ENCODE measurements at places on chromosomes 6 and 20.

- DNase-seq = no peak
These were observed 34.5 kb upstream of the MPC1 start for GRCh38 chr6:166417285-166417691.

DNA sequence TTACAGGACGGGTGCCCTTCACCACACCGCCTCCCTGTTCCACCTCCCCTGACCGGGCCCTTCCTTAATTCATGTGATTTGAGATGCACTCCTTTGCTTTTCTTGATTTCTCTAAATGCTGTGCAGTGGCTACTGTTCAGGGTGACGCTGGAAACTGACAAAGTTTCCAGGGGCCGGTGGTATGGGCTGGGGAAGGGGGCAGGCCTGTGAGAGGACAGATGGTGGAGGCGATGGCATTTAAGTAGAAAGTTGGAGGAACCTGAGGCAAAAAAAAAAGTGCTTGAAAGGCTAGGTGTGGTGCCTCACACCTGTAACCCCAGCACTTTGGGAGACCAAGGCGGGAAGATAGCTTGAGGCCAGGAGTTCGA, 121.6 kb upstream of the RNF24 start:
- no peak for DNase-seq

DNA sequence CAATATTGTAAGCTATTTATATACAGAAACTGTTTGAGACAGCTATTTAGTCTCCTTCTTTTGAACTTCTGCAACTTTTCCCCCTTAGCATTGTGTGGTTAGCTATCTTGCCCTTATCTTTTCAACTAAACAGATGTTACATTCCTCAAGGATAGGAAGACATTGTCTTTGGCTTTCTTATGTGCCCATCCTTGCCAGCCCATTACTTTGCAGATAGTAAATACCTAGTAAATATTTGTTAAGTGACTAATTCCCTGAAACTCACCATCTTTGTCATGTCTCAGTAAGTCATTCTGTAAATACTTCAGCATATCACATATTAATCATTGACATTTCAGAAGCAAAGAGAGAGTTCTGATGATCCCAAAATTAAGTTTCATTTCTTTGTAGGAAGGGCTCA, 69.1 kb upstream of the FLRT3 start:
- no peak for DNase-seq

GRCh38 chr6:84390851-84391250, 163.4 kb upstream of the CEP162 start:
- no peak for DNase-seq

DNA sequence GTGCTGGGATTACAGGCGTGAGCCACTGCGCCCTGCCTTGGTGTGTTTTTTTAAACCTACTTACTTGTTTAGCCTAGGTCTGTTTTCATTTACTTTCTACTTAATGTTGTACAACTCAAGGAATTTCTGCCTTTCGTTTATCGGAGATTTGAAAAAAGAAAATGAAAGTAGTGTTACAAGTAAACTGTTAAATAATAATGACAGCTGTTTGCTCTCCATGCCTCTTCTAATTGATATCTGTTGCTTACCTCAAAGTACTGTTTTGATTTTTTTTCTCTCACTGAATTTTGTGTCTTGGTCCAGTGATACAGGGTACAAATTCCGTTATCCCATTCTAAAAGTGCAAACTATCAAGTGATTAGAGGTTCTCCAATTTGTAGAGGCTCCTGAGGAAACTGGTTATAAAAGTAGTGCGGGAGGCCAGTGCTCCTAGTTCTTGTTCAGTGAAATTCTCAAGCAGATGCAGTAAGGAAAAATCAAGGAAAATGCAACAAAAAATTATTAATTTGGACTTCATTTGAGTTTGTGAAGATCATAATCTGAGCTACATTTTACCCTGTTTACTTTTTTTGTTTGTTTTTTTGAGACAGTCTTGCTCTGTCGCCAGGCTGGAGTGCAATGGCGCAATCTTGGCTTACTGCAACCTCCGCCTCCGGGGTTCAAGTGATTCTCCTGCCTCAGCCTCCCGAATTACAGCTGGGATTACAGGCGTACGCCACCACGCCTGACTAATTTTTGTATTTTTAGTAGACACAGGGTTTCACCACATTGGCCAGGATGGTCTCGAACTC, 2.2 kb downstream of the UBR2 start:
- no peak for DNase-seq

GRCh38 chr20:23360531-23360930, 1.5 kb upstream of the GZF1 start:
- no peak for DNase-seq

- DNase-seq = peak; percentile 24
These were observed 104.6 kb upstream of the EXOC2 start for GRCh38 chr6:797479-798077.

DNA sequence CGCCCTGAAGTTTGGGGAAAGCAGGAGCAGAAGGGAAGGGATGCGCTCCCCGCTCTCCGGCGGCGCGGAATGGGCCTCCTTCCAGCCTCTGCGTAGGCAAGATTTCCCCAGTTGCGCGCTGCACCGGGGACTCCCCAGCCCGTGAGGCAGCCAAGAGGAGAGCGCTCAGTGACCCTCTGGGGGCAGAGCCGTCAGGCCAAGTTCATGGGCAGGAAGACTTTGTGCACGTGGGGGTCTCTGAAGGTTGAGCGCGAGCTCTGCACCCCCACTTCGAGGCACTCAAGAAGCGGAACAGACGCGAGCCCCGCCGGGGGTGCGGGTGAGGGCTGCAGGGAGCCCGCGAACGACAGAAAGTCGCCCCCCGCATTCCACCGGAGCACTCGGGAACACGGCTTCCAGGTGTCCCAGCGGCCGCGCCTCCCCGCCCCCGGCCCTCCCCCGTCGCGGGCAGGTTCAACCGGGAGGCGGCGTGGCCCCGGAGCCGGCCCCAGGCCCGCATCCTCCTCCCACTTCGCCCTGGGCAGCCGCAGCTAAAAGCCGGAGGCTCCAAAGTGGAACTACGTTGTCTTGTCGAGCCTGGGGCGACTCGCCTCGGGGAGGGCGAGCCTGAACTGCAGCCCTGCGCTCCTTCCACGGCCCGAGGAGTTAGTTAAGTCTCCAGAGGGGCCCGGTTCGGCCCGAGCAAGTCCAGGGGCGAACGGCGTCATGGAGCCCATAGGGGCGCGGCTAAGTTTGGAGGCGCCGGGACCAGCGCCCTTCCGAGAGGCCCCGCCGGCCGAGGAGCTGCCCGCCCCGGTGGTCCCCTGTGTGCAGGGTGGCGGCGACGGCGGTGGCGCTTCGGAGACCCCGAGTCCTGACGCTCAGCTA, at the start of gene PPP1R3G:
Gene PPP1R3G, plus strand, starts transcription at position 561 of the 867 bp plus-strand sequence. Its CDS starts 145 bp downstream, at position 706.
- DNase-seq = peak; percentile 11

DNA sequence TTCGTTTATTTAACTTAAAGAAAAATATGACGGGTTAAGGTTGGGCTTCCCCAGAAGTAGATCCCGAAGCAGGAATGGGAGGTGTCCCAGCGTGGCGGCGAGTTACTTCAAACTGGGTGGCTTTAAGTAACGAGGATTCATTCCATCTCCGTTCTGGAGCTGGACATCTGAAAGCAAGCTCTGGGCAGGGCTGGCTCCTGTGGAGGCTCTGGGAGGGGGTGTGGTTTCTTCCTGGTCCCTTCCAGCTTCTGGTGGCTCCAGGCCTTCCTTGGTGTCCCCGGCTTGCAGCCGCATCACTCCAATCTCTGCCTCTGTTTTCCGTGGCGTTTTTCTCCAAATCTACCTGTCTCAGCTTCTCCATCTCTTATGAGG, 47.3 kb upstream of the BHLHE23 start:
- DNase-seq = no peak

GRCh38 chr6:27957516-27957915, 475 bp downstream of the OR2B6 start:
- no peak for DNase-seq

GRCh38 chr6:150169609-150170008, 26.8 kb downstream of the PPP1R14C start:
- DNase-seq = no peak

- no peak for DNase-seq
These were observed 7.6 kb downstream of the NKAIN4 start for GRCh38 chr20:63246490-63247288.

DNA sequence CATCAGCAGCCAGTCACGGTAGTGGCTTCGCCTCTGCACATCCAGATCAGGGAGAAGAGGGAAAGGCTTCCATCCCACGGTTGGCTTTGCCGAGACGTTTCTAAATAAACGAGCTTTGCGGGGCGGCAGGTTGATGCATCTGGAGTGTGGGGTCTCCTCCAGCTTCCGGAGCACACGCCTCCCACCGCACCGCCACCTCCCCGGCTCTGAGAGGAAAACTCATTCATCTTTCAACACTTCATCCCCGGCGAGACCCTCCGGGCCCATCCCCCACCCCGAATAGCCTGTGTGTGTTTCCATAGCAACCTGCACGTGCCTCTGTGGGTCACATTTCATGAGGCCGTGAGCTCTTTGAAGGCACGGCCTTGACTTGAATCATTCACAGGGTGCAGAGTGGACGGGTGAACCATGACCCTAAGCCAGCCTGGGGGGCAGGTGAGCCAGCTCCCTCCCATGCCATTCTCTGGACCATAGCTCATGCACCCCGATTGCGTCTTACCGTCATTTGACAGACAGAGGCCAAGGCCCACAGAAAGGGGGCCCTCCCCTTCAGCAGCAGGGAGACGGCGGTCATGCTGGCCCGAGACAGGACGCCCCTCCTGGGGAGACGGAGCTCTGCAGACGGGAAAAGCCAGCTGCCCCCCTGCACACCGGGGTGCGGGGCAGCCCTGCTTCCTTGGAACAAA, 16.2 kb upstream of the CHRNA4 start:
- no peak for DNase-seq

GRCh38 chr20:60092729-60093128, 134.5 kb downstream of the CDH26 start:
- peak; percentile 28 for DNase-seq

DNA sequence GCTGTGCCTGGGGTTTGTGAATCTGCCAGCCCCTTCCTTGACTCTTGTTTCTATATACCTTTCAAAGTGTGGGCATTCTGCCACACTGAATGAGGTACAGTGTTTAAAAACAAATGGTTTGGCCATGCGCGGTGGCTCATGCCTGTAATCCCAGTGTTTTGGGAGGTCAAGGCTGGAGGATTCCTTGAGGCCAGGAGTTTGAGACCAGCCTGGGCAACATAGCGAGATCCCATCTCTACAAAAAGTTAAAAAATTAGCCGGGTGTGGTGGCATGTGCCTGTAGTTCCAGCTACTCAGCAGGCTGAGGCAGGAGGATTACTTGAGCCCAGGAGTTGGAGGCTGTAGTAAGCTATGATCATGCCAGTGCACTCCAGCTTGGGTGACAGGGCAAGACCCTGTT, 5.8 kb downstream of the FAM83D start:
- no peak for DNase-seq

DNA sequence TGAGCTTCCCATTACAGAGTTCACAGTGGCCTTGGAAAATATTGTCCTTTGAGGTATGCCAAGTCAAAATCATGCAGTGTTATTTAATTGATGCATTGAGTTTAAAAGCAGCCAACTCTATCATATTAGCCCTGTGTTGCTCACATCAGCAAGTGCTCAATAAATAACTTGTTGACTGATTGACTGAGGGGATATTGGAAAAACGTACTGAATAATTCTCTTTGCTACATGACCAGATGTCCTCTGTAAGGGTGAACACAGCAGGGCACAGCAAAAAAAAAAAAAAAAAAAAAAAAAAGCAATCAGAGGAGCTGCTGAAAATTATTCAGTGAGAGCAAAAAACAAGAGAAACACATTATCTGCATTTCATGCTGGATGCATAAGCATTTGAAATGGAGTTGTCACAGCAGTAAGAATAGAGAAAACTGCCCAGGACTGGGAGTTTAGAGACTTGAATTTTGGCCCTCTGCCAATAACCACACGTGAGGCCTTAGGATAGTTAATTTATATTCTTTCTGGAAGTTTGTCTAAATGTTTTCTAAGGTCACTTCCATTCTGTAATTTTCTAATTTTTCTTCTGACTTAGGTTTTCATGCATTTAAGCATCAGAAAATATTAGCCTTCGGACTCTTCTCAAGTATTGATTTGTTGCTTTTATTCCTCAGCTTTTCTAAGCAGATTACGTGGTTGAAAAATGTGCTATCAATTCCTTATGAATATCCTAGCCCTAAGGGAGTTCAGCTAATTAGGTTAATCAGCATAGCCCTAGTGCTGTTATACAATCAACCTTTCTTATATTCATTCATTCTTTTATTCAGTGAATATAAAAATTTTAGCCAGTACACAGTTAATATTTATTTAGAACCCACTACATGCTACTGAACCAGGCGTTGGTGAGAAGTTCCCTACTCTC, 246.8 kb upstream of the STXBP5 start:
- DNase-seq = no peak
